NAMALWA (cell line): ENCODE measurements at places on chromosomes 1 and 21.

GRCh38 chr1:23836037-23836436 is 10.8 kb upstream of the HMGCL start:
- DNase-seq = no peak

DNA sequence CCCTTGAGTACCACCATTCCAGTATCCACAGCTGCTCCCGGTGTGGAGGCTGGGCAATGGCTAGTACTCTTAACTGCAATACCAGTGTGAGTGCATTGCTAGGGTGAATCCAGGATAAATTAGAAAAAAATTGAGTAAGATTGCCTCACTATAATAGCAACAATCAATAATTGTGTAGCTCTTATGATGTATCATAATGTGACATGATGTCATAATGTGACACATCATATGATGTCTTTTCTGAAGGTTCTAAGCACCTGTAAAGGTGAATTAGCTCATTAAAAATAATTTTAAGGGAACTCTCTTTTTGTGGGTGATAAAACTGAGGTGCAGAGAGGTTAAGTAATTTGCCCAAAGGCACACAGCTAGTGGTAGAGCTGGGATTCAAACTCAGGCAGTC is 424.4 kb downstream of the HLX start:
- no peak for DNase-seq

DNA sequence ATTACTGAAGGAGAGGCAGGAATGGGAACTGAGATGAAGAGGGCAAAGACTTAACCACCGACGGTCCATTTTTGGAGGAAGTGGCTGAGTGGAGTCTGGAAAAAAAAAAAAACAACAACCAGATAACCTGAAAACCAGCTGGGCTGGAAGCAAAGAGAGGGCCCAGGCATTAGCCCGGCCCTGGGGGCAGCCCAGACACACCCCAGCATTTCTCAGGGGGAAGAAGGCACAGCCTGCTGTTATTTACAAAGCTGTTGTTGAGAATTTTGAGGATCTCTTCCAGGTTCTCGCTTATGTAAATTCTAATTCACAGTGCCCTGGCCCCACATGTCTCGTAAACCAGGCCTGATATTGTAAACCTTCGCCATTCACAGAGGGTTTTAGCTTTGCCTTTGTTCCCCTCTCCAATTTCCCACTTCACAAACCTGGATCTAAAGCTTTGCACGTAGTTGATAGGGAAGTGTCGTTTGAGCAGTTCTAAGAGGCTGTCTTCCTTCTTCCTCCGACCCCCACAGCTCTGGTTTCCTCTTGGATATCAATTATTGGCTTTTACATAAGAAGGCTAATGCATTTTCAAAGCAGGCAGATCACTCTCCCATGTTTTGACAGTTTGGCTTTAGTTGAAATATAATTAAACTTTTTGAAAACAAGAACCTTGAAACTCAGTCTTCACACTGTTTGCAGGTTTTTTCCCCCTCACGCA is 161.8 kb upstream of the IRF2BP2 start:
- no peak for DNase-seq

- DNase-seq = peak; percentile 34
Measured at GRCh38 chr1:4650481-4650880, 3.9 kb upstream of the AJAP1 start.

DNA sequence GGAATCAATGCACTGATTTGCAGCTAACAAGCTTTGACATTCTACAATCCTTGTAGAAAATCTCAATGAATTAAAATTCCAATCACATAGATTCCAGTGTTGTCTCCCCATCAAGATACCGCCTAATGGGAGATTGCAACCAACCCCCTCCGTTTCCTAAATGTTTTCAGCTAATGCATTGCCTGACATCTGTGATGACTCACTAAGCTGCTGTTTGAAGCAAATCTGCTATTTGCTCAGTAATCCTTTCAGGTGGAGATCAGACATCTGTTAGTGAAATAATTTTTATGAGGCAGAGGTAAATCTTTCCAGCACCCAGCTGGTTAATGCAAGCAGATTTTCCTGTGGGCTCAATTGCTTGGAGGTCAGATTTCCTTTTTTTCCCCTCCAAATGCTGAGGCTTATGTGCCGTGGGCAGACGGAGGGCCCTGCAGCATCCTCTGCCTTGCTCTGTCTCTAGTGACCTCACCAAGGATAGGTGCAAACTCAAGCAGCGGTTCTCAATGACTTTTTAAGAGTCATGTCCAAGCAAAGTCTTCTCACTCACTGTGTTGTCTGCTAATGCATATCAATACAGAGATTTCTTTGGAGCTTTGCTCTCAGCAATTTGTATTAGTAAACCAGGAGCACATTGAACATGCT is 91.1 kb upstream of the RAB3GAP2 start:
- DNase-seq = no peak

DNA sequence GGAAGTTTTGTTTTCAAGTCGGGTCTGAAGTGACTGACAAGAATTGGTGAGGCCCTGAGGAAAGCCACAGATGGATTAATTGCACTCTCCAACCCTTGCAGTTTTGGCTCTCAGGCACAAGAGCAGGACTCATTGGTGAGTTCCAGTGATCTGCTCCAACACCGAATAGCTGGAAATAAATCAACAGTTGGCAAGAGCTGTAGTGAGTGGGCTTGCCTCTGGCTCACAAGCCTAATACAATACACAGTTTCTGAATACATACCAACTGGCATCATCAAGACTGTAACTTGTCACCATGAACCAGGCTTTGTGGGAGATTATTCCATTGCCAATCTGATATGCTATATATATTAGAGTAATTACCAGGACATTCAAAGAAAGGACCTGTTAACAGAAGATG is 131.6 kb downstream of the GRIK1 start:
- DNase-seq = no peak

- DNase-seq = no peak
Measured at GRCh38 chr1:181514298-181515290, 31.3 kb downstream of the CACNA1E start.

DNA sequence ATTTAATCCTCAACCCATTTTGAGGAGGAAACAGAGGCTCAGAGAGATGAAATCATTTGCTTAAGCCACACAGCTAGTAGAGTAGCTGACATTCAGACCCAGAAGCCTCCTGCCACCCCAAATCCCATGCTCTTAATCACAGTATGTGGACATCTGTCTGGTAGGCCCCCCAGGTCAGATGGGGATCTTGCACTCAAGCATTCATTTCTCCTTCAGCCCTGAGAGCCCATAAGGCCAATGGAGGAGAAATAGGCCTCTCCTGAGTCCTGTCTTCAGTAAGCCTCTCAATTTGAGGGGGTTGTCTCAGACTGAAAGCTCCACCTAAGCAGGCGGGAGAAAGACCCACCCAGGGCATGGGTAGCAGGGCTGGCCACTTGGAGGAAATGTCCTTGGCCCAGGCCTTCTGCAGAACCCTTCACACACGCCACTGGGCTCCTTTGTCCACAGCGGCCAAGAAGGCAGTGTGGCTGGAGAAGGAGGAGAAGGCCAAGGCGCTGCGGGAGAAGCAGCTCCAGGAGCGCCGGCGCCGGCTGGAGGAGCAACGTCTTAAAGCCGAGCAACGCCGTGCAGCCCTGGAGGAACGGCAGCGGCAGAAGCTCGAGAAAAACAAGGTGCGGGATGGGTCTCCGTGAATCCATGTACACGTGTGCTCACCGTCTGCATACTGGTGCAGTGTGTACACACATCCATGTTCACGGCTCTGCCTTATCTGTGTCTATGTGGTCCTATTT is 16.2 kb downstream of the MAP7D1 start:
- no peak for DNase-seq

DNA sequence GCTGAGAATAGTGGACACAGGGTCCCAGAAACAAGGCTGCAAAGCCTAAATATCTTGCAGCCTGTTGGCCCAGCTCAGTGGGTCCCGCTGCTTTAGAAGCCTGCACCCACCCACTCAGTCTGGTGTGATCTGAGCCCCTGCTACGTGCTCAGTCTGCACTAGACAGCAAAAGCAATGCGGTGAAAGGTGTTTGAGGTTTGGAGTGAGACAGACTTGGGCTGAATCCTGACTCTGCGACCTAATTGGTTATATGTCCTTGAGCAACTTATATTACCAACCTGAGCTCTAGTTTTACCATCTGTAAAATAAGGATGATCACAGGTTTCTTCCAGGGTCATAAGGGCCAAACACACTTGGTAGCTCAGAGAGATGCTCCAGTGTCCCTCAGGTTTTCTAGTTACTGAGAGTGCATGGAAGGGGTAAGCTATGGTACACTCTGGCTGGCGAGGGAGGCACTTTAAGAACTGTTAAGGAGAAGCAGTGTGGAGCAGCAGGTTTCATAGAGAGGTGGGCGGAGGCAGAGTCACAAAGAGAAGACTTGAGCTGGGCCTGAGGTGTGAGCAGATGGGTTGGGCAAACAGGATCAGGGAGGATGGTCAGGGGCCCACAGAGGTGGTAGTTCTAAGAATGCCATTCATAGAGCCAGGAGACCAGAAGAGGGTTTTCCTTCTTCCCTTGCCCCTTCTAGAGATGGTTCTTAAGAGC is 10.1 kb downstream of the TMEM200B start:
- DNase-seq = no peak

DNA sequence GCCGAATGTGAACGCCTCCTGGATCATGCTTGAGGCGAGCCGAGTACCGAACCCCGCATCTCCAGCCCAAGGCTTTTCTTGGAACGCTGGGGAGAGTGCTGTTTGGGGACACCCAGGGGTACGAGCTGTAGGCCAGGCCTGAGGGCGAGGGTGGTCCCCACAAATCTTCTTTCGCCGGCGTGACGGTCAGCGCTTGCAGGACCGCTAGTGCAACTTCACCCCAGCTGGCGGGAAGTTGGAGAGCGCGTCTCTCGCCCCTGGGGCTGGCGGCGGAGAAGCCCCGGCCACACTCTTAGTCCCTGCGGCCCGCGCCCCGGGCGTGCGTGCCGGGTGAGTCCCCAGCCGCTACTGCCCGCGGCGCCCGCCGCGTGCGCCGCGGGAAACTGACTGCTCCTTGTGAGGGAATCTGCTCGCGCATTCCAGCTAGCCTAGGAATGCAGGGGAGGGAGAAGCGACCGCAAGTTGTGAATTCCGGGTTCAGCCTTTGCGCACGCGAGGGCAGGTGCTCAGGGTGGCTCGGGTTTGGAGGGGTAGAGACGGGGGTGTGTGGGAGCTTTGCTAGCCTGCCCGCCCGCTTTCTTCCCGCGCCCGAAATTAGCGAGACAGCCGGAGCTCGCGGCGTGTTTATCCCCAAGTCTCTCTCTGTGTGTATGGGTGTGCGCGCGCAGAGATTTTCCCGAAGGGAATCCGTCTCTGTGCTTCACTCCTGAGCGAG is 884 bp downstream of the LHX4 start:
- DNase-seq = no peak

DNA sequence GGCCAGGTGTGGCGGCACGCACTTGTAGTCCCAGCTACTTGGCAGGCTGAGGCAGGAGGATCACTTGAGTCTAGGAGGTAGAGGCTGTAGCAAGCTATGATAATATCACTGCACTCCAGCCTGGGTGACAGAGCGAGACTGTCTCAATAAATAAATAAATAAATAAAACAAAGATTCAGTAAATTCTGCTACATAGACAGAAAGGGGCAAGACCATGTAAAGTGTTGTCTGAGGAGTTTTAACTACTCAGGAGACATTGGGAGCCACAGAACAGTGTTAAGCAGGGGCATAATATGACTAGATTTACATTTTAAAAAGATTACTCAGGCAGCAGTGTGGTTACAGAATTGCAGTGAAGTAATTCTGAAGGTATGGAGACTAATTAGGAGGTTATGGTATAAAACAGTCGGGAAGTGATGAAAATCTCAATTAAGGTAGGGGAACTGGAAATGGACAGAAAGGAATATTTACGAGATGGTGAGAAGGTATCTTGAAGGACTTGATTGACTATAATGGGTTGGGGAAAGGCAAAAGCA is 94.7 kb downstream of the ATP1B1 start:
- no peak for DNase-seq

GRCh38 chr1:60670302-60670701 is 412.1 kb upstream of the NFIA start:
- DNase-seq = no peak

DNA sequence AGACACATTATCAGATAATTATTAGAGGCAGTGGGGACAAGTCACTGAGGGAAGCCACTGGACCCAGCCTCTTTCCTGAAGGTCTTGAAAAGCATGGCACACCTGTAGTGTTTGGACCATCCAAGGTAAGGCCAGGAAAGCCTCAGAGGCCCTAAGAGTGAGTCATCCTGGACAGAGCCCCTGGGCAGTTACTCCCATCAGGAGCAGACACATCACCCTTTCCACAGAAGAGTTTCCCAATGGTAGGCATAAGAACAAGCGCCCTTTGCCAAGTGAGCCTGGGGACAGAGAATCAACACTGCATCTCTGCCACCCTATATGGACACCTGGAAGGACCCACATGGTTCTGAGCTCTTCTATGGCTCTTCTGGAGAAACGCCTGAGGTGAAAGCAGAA is 136.0 kb downstream of the PLXNA2 start:
- no peak for DNase-seq

DNA sequence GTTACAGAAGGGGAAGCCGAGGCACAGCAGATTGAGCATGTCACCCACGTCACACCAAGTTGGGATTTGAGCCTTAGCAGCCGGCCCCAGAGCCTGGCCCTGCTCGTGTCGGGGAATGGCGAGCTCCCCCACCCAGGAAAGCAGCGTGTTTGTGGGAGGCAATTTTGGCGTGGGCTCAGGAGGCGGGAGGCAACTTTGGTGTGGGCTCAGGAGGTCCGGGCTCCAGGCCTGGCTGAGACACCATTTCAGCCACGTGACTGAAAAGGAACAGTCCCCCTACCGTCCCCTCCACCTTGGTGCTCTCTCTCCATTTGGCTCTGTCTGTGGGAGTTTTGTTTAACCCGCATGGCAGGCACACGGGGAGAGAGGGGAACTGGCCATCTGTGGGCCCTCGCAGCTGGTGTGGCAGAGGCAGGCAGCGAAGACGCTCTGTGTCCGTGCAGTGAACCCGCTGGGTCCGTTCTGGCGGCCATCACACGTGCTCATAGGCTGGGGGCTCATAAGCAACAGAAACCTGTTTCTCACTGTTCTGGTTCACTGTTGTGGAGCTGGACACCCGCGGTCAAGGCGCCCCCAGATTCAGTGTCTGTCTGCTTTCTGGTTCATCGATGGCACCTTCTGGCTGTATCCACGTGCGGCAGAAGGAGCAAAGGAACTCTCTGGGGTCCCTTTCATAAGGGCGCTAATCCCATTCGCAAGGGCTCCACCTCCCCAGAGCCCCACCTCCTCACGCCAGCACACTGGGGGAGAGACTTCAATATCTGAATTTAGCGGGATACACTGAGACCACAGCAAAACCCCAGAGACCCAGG is 110.2 kb downstream of the CRYAA start:
- no peak for DNase-seq

- DNase-seq = peak; percentile 15
Measured at GRCh38 chr1:34709547-34709946, 45.3 kb upstream of the GJB5 start.

GRCh38 chr1:20237646-20238045 is 51.3 kb upstream of the PLA2G2C start:
- DNase-seq = no peak

- no peak for DNase-seq
Measured at GRCh38 chr1:198147216-198147615, 9.6 kb upstream of the NEK7 start.

GRCh38 chr1:161094481-161094880 is 3.7 kb upstream of the KLHDC9 start:
- DNase-seq = no peak

DNA sequence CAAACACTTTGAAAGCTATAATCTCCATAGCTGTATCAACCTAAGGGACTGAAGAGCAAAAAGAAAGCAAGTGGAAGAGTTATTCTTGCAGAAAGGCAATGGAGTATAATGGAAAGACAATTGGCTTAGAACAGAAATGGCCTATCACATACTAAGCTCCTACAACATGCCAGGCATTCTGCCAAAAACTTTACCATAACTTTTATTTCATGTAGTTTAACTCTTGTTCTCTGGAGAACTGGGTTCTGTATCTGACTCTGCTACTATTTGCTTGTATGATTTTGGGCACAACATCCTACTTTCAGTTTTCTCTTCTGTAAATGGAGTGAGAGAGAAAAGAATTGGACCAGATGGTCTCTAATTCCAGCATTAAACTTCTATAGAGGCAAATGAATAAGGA is 449.1 kb downstream of the GPATCH2 start:
- DNase-seq = no peak
